ENCODE measurements at places on chromosomes 5 and 9.
A peak's percentile ranks its signal among the peaks of the same experiment; 100 is the strongest.

DNA sequence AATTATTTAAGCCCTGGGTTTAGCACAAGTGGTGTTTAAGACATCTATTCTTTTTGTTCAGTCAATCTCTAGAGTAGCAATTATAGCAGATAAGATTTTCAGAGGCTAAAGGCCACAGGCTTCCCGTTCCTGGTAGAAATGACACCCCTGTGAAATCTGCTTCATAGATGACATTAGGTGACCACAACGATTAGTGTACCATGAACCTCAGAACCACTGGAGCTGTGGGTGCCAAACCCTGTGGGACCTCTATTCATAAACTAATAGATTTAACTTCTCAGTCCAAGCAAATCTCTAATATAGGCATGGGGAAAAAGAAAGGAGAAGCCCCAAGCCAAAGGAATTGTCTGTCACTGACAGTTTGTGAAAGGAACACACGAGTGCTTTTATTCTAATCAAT is 207.4 kb downstream of the ARRDC3 start:
- DNase-seq: peak; percentile 26

DNA sequence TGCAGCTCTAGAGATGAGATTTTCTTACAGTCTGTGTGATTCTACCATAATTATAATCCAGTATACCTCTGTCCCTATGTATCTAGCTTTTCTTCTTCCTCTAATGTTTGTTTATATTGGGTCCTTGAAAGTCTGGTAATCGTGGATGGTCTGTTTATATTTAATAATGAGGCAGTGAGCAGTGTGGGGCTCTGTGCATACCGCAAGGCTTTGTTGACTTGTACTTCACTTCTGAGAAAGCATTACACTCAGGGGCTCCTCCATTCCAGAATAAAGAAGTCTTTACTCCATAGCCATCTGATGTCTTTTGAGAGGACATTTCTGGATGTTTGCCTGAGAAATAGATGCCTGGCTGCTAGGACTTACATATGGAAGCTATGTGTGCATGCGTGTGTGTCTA is 4.5 kb upstream of the MPDZ start:
- no peak for DNase-seq

DNA sequence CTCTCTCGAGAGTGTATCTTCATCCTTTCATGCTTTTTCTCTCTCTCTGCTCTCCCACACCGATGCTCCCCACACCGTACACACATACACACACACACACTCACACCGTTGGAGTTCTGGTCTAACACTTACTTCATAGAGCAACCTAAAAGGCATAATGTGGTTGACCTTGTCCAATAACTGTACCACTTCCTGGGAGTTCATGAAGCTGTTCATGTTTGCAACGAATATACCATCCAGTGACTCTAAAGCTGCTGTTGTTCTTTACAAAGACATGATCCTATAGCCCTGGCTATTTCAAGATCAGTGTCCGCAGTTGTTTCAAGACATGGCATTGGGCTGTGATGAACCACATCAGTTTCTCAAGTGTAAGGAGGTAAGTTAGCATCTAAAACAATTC is 10.0 kb downstream of the MEF2C start:
- no peak for DNase-seq

- no peak for DNase-seq
These were observed 167.8 kb upstream of the CCNG1 start for GRCh38 chr5:163269624-163270023.

DNA sequence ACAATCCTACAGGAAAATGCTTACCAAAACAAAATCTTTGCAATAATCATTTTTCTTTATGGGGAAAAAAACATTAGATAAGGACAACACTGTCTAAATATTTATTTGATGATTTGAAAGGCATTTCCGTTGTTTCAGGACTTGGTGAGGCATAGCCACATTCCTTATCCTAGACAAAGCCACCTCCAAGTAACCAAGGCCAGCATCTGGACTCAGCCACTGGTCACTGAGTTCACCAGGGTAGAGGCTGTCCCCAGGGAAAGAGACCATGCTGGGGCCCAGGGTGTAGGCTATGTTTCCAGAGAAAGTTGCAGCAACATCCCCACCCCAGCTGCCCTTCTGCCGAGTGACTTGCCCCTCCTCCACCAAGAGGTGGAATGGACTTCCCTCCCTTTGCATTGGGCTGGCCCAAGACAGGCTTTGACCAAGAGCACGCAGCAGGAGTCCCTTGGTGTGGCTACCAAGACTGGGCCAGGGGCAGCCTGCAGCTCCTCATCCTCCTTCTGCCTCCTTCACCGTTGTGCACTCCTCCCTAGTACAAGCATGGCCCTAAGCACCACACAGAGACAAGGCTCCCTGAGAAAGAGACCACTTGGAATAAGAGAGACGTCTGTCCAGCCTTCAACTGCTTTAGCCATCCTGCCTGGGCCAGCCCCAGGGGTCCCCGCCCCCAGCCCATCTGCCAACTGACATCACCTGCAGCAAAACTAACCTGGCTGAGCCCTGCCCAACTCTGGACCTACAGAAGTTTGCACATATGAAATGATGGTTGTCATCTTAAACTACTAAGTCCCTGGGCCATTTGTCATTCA is 68.1 kb upstream of the SPIN1 start:
- DNase-seq: no peak
